ENCODE measurements at places on chromosomes 12 and 14. TPM values are rescaled to one million over a fixed set of nuclear protein-coding genes. Genes with fewer than 3 reads are reported as not detected.

GRCh38 chr12:29208936-29209701 lies 60.0 kb downstream of the FAR2 start:
- no peak for DNase-seq

DNA sequence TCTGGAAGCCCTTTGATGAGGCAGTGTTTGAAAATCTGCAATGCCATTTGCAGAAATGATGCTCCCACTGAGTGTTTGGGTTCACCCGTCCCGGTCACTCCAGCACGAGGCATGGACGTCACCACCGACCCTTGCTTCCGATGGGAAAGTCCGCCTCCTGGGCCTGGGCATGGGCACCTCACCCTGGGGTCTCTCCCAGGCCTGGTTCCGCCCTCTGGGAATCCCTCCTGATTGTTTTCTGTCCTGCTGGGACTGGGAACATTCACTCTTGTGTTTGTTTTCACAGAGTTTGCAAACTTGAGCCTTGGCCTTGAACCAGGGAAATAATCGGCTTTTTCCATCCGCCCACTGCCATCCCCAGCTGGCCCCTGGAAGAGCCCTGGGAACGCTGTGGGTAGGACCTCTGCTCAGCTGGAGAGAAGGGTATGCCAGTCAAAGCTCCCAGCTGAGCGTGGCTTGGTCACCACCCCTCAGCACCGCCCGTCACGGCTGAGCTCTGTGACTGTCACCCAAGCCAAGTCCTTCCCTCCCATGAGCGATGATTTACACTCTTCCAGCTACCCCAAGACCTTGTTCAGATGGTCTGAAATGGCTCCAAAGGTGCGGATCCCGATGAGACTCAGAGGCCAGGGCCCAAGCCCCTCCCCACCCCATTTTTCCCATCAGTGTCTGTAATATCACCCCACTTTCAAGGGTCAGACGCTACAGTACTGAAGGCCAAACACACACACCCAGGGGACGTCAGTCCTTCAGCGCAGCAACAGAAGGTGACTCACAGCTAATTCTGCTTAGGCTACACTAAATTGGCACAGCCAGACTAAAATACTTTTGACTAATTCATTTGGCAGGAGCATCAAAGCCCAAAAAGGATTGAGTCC lies 34.1 kb upstream of the FZD10 start:
- DNase-seq = no peak

DNA sequence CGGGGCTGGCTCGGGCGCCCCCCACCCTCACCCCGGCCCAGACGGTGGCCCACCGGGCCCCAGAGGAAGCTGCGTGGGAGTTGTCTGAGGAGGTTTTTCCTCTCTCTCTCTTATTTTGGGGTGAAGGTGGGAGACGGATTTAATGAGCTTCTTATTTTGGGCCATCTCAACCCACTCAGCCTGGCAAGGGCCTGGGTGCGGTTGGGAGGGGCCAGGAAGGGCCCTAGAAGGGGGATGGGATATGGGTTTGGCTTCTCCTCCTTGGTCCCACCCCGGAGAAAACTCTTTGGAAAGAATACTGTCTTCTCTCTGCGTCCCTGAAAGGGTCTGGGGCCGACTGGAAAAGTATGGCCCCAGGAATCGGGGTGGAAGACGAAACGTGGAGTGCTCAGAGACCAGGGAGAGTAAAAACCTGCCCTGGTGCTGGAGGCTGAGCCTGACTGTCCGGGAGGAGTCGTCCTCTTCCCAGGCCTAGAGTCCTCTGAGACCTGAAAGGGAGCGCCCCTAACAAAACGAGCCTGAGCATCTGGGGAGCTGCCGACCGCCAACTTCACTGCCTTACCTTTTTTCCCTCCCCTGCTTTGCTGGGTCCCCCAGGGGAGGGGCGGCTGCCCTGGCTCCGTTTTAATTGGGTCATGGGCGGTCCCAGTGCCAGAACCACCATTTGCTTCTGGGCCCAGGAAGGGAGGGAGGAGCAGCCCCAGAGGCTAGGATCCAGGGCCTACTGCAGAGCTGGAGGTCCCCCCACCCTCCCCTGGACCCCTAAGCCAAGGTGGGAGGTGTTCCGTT lies 1.6 kb downstream of the MMP14 start:
- DNase-seq = peak; percentile 56

- no peak for DNase-seq
Measured at GRCh38 chr14:102086709-102086971, 204 bp downstream of the HSP90AA1 start.

Gene NINJ2
- 1.3 TPM for total RNA-seq

Gene SRRM4
- total RNA-seq = not detected

- DNase-seq = no peak
Measured at GRCh38 chr14:96088481-96088880, 49.3 kb downstream of the C14orf132 start.

GRCh38 chr14:50796390-50796789 lies 34.6 kb downstream of the NIN start:
- DNase-seq = no peak

Gene OR4K13
- total RNA-seq = not detected

Gene CALM1
- 269 TPM for total RNA-seq

- DNase-seq = no peak
Measured at GRCh38 chr12:99901181-99901580, 83.6 kb downstream of the ANKS1B start.

Gene FBXL14
- total RNA-seq = 6.4 TPM

Gene RPL6
- 950 TPM for total RNA-seq

Gene ZDHHC22
- total RNA-seq = not detected

- no peak for DNase-seq
Measured at GRCh38 chr14:22849212-22849819, 12.9 kb downstream of the MMP14 start.

- no peak for DNase-seq
Measured at GRCh38 chr14:65866448-65866847, 453.9 kb downstream of the FUT8 start.

DNA sequence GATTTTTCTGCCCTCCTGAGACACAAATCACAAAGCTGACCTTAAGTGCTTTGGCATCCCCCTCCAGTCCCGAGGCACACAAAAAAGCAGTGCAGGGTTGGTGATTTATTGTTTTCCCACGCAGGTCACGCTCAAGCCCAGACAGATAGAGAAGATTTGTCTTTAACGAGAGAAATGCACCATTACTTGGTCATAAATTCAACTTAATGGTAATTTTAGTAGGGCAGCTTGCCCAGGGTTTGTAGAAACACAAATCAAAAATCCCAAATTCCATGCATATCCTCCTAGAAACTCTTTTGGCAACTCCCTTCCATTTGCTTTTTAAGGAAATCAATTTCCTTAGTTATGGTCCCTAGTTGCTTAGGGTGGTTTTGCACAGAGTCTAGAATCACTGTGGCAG lies 132.6 kb downstream of the IGF1 start:
- no peak for DNase-seq

Gene SLC17A8
- not detected for total RNA-seq

- no peak for DNase-seq
Measured at GRCh38 chr14:74695406-74695805, 17.5 kb downstream of the AREL1 start.

Gene NDUFA9
- total RNA-seq = 42.6 TPM

Gene GZMH
- total RNA-seq = not detected

DNA sequence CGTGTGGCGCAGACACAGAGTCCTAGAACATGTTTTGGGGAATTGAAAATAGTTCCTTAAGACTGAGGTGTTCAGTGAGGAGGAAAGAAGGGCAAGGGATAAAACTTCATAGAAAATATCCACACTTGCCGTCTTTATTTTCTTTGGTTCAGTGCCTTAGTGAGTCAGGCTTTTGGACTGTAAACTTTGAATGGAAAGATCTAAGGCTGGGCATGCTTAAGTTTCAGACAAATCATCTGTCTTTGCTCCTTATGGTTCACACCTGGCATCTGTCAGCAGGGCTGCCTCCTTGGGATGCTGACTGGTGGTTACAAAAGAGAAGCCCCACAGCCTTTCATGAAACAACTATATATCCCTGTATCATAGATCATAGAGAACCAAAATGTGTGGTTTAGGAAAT lies 136.3 kb upstream of the PRICKLE1 start:
- peak; percentile 98 for DNase-seq

Gene RPGRIP1
- total RNA-seq = under 0.01 TPM

DNA sequence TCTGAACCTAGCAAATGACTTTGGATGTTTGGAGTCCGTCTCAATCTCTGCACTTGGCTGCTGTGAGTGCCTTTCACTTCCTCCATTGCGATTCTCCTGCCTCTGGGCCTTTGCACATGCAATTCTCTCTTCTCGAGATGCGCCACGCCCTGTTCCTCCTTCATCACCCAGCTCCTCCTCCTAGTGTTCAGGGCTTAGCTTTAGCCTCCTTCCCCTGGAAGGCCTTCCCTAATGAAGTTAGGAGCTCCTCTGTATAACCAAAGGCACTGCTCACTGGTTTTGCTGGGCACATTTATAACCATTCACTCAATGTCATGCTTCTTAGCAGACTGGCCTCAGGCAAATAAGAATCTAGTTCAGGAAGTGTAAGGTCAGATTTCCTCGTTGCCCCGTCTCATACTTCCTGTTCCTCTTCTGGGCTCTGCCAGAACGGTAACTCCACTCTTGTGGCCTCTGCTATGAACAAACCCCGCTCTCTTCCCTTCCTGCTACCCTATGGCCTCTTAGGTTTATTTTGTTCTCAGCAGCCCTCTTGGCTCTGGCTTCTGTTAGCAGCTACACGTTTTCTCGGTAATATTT lies 171.4 kb downstream of the CRADD start:
- DNase-seq = no peak

Gene ALG10B
- total RNA-seq = 1.8 TPM

DNA sequence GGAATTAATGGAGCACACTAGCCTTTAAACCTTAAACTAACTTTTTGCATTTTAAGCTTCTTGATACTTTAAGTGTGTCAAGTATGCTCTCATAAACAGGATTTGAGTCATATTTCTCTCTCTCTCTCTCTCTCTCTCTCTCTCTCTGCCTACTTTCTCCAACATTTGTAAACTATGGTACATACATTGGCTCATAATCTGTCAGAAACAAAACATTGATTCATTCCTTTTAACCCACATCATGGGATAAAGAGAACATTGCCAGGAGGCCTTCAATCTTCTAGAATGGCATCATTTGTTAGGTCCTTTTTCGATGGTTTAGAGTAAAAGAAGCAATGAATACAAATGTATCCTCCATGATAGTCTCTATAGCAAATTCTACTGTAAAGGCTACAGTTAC lies 81.6 kb upstream of the RERGL start:
- peak; percentile 63 for DNase-seq
